GM12891 (cell line): ENCODE measurements at places on chromosomes 2 and 18.

DNA sequence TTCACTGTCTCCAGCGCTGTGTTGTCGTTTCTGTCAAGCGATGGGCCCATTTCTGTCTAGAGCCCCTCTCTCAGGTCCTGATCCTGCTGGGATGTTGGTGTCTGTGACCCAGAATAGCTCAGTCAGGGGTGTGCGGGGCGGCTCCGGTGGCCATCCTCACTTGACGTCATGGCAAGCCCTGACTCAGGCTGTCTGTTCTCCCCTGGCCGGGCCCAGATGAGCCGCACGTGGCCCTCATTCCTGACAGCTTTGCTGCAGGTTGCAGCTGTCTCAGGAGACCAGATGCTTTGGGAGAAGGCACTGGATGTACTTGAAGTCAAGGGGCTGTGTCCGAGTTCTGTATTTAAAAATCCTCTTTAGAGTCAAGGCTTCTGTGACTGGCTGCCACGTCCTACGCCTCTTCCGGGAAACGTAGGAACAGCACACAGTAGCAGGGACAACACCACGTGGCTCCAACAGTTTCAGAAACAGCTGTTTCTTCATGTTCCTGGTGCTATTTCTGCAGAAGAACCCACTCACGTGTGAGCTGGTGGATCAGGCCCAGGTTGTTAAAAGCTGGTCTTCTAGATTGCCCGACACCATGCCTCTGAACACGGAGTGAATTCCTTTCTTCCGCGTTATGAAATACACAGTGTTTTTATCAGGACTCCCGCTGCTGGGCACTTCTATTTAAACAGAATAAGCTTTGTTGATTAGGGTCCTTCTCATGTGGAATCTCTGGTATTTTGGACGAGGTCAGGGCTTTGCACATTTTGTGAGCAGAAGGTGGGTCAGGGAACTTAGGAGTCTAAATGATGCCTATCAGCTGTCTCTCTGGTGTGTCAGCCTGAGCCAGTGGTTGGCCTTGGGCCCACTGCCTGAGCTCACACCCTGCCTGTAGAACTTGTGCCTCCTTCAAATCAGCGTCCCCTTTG lies 28.3 kb upstream of the NTSR2 start:
- no peak for DNase-seq

- no peak for DNase-seq
These were observed 203.1 kb downstream of the NCKAP5 start for GRCh38 chr2:133365117-133365516.

DNA sequence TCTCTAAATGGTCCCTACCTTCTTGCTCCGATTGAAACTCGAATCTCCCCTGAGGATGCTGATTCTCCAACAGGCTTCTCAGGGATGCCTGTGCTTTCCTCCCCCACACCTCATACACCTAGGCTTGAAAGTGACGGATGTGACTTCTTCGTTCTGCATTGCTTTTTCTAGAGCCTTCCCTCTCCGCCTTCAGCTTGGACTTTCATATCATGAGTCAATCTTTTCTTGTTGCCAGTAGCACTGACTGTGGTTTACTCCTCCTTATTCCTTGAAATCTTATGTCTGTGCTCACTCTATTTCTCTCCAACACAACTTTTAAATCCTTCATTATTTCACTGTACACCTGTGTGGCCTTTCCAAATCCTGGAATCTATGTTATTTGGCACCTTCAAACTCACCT lies 451.4 kb downstream of the TMX3 start:
- DNase-seq = no peak

GRCh38 chr2:151120011-151120410 lies 141.7 kb downstream of the RBM43 start:
- no peak for DNase-seq

DNA sequence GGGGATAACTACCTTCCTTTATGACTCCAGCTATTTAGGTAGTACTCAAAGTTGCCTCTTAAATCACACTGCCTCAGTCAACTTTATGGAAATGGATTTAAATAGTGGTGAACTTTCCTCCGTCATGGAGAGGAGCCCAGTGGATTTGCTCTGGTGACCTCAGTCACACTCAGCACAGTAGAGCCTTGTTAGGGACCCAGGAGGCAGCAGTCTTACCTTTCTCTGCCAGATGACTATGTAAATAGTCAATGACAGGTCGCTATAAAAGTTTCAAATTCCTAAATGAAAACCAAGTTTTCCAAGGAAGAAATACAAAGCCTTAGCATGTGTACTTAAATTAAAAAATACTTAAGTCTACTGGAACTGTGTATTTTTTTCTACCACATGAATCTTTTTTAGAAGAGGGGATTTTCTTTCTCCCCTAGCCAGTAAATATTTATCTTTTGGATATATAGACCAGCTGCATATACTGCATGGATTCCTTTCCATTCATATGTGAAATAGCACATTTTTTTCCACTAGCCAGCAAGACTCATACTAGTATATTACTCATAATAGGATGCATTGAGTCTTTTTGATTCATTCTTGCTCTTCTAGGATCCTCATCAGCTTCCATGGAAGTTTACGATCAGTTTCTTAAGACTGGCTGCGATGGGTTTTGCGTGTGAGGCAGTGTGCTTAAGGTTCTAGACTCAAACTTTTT lies 147.1 kb downstream of the FMNL2 start:
- no peak for DNase-seq

DNA sequence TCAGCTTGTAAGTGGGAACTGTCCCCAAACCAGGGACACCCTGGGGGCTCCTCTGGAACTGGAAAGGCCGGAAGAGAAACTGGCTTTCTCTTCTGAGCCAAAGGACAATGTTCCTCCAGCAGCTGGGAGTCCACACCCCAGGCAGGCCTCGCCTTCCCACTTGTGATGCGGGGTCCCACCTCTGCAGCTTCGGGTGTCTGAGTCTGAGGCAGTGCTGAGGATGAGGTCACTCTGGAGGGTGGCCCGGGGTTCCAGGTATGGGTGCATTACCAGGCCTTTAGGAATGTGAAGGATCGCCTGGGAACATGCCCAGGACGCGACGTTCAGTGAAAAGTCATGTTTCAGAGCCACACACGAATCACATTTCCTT lies 18.2 kb upstream of the BOK start:
- no peak for DNase-seq

DNA sequence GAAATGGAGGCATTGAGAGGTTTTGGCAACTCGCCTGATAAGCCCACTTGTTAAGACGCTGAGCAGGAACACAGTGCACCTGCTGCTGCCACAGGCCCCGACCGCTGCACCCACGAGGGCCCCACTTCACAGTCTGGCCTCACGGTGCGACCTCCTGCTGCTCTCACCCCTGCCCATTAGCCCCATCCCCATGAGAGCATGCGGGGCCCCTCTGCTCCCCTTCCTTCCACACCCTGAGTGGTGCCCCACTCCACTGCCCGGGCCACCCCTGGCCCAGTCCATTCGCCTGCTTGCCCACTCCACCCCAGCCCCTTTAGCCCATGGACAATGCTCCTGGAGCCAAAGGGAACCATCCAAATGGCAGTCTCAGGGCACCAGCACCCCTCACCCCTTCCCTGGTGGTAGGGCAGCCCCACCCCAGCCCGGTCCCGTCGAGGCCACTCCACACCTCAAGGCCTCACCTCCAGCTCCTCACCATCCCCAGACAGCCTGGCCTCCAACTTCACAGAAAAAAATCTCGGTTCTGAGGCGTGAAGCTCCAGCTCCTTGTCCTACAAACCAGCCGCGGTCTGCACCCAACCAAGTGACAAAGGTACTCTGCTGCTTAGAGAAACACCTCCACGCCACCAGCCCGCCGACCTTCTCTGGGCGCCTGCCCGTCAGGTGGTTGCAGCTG lies 6.7 kb upstream of the GPR55 start:
- no peak for DNase-seq

- DNase-seq = no peak
These were observed 9.7 kb upstream of the LDAH start for GRCh38 chr2:20832606-20833005.

DNA sequence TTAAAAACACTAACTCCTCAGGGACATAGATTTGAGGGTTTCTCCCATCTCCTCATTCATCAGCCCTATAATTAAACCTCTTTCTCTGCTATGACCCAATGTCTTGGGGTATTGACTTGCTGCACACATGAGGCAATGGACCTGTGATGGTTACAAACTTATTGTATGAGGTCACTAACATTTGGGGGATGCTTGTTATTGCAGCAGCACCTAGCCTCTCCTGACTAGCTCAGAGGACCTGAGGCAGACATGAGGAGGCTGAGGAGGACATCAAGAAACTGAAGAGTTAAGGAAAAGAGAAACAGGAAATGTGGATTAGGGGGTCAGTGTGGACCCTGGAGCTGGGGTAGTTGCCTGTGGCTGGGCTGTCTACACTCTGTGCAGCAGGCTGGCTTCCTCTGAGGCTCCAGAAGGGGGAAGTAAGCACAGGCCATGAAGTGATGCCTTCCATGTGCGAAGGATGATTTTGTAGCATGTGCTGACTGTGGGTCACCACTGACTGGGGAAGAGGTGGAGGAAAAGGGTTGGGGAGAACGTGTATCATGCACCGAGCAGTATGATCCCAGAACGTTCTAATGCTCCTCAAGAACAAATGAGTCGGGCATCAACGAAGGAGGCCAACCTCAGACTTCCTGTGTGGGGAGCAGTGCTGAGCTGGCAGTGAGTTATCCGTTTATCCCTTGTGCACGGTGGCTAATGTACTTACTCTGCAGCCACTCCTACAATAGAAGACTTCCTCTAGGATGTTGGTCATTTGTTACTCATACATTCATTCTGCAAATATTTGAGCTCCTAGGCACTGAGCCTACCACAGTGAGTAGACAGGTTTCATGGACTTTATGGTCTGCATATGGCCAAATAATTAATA lies 42.1 kb upstream of the RFX8 start:
- no peak for DNase-seq

DNA sequence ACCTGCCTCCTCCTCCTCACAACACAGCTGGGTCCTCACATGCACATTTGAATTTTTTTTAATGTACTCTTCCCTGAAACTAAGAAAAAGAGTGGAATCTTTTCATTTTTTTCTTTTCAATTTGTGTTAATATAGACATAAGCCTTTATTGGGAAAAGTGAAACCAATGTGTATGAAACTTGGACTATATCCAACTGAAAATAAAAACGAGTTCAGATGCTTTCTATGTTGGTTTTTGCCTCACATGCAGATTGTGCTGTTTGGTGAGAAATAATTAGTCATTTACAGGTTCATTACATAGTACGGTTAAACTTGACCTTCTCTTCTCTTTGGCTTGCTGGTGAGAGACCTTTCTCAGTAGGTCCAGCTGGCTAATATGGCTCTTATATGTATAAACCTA lies 515.2 kb upstream of the FANCL start:
- no peak for DNase-seq

- DNase-seq = no peak
These were observed 66.1 kb upstream of the ID2 start for GRCh38 chr2:8615576-8616281.

DNA sequence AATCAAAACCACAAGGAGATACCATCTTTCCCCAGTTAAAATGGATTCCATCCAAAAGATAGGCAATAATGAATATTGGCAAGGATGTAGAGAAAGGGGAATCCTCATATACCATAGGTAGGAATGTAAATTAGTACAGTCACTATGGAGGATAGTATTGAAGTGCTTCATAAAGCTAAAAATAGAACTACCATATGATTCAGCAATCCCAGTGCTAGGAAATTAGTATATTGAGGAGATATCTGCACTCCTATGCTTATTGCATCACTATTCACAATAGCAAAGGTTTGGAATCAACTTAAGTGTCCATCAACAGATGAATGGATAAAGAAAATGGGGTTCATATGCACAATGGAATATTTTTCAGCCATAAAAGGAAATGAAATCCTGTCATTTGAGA lies 251.2 kb downstream of the ZNF804A start:
- DNase-seq = no peak

- DNase-seq = no peak
These were observed 513.9 kb upstream of the MEX3C start for GRCh38 chr18:51711298-51711889.

DNA sequence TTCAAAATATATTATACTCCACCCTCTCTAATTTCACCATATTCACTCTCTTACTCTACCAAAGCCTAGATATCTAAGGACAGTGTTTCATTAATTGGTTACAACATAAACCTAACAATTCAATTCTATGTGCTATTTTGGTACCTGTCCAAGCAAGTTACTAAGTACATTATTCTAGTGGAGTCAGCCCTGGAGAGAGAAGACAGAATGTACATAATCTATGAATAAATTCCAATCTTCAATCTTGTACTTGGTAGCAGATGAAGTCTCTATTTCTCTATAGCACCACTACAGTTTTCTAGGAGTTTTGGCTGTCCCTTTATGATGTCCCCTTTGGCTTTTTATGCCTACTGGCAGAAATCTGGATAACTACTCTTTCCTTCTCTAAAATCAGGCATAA lies 27.6 kb downstream of the NMUR1 start:
- no peak for DNase-seq

GRCh38 chr18:77098029-77098428 lies 34.6 kb downstream of the MBP start:
- no peak for DNase-seq

- DNase-seq = no peak
These were observed 21.6 kb downstream of the EFEMP1 start for GRCh38 chr2:55901941-55902340.

DNA sequence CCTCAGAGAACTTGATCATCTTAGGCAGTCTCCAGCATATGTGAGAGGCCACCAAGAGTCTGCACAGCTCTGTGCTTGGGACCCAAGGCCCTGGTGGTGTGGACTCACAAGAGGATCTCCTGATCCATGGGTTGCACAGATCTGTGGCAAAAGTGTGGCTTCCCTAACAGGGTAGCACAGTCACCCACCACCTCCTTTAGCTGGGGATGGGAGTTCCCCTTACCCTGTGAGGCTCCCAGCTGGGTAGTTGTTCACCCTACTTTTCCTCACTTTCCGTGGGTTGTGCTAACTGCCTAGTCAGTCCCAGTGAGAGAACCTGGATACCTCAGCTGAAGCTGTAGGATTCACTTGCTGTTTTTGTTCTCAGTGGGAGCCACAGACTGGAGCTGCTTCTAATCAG lies 123.7 kb downstream of the FTCDNL1 start:
- DNase-seq = no peak

DNA sequence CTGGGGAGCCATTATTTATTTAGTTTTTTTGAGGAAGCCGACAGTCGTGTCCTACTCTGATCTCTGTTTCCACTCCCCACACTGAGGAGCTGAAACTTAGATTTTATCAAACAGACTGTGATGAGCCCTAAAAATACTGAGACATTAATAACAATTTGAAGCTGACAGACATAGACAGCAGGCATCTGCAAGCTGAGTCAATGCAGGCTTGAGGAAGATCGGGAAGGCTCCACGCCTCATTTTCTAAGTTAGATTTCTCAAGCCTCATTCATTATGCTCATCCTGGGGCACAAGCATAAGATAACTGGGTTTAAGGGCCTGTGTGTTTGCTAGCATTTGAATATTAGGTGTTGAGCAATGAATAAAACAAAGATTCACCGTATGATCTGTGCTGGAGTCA lies 26.3 kb downstream of the EFR3B start:
- no peak for DNase-seq

- DNase-seq = no peak
These were observed 162.0 kb upstream of the GULP1 start for GRCh38 chr2:188129677-188130076.
